A549 treated with CpdA at 1 μM for 4 hours (cell line): ENCODE measurements at places on chromosomes 6 and 20. TPM values are rescaled to one million over a fixed set of nuclear protein-coding genes. Genes with fewer than 3 reads are reported as not detected.

NDRG3 gene
- 20.4 to 23.8 TPM (median 22.1 TPM) in 5 replicates for total RNA-seq

ARMC12 gene
- total RNA-seq = 0.23 to 0.47 TPM (median 0.32 TPM) in 4 of 5 replicates, not detected in the other

PXMP4 gene
- total RNA-seq = 4.3 to 8.1 TPM (median 5.7 TPM) in 5 replicates

NOX3 gene
- not detected in 5 replicates for total RNA-seq

RUNX2 gene
- total RNA-seq = 0.81 to 1.2 TPM (median 1.0 TPM) in 5 replicates

PPP1R16B gene
- 0.09 to 0.14 TPM (median 0.13 TPM) in 5 replicates for total RNA-seq

KCNK5 gene
- 0.99 to 1.4 TPM (median 1.2 TPM) in 5 replicates for total RNA-seq

IL17F gene
- not detected in 5 replicates for total RNA-seq

ADGRF4 gene
- 6.1 to 8.6 TPM (median 6.8 TPM) in 5 replicates for total RNA-seq

OR2H2 gene
- not detected in 5 replicates for total RNA-seq

SLC17A2 gene
- not detected in 5 replicates for total RNA-seq

ULBP3 gene
- total RNA-seq = 3.6 to 4.0 TPM (median 3.7 TPM) in 5 replicates

CTAGE9 gene
- total RNA-seq = not detected in 5 replicates

SAMD10 gene
- not detected in 5 replicates for total RNA-seq

BHLHE23 gene
- total RNA-seq = not detected in 5 replicates

CST9 gene
- not detected in 5 replicates for total RNA-seq

RIMS4 gene
- 1.0 to 1.7 TPM (median 1.6 TPM) in 5 replicates for total RNA-seq

LAMA5 gene
- 251 to 434 TPM (median 357 TPM) in 5 replicates for total RNA-seq

NMBR gene
- total RNA-seq = not detected in 5 replicates

COL19A1 gene
- not detected in 5 replicates for total RNA-seq

ZBTB9 gene
- 11.6 to 12.5 TPM (median 11.7 TPM) in 5 replicates for total RNA-seq

BPIFB2 gene
- total RNA-seq = not detected in 5 replicates

EPB41L1 gene
- total RNA-seq = 52.6 to 63.3 TPM (median 62.2 TPM) in 5 replicates

HLA-DMA gene
- 2.4 to 3.8 TPM (median 3.0 TPM) in 5 replicates for total RNA-seq

SYCP2L gene
- total RNA-seq = 2.8 to 3.6 TPM (median 3.1 TPM) in 5 replicates

RBM38 gene
- 23.1 to 35.8 TPM (median 34.1 TPM) in 5 replicates for total RNA-seq

ZNF337 gene
- 17.0 to 22.0 TPM (median 18.2 TPM) in 5 replicates for total RNA-seq

PTPRK gene
- total RNA-seq = 13.9 to 18.9 TPM (median 16.6 TPM) in 5 replicates

CENPW gene
- total RNA-seq = 34.4 to 45.0 TPM (median 42.2 TPM) in 5 replicates

GTSF1L gene
- not detected in 5 replicates for total RNA-seq

BACH2 gene
- 0.26 to 0.58 TPM (median 0.38 TPM) in 5 replicates for total RNA-seq

PPP1R3G gene
- total RNA-seq = 0.96 to 1.6 TPM (median 1.2 TPM) in 5 replicates

MLN gene
- not detected in 5 replicates for total RNA-seq

FAM83C gene
- 0.03 to 0.06 TPM (median 0.05 TPM) in 3 of 5 replicates, not detected in the others for total RNA-seq

NRSN1 gene
- not detected in 5 replicates for total RNA-seq

CST9L gene
- not detected in 5 replicates for total RNA-seq

MYL9 gene
- total RNA-seq = 13.3 to 24.3 TPM (median 19.1 TPM) in 5 replicates

CFB gene
- total RNA-seq = 1.4 to 3.1 TPM (median 2.1 TPM) in 5 replicates

CTCFL gene
- 0.12 TPM in 1 of 5 replicates, not detected in the others for total RNA-seq

ZNF311 gene
- total RNA-seq = 0.16 to 0.37 TPM (median 0.22 TPM) in 5 replicates

MOXD1 gene
- 1.5 to 2.9 TPM (median 1.6 TPM) in 5 replicates for total RNA-seq

TBX18 gene
- 14.9 to 20.4 TPM (median 18.6 TPM) in 5 replicates for total RNA-seq

LAMP5 gene
- 0.02 to 0.08 TPM in 2 of 5 replicates, not detected in the others for total RNA-seq

LHFPL5 gene
- 0.13 to 0.22 TPM (median 0.16 TPM) in 3 of 5 replicates, not detected in the others for total RNA-seq

CLPSL1 gene
- total RNA-seq = not detected in 5 replicates

NNAT gene
- not detected in 5 replicates for total RNA-seq

SLC17A1 gene
- total RNA-seq = 0.05 TPM in 1 of 5 replicates, not detected in the others

FOXC1 gene
- 7.0 to 9.5 TPM (median 7.8 TPM) in 5 replicates for total RNA-seq

TAGAP gene
- not detected in 5 replicates for total RNA-seq

SPATA25 gene
- total RNA-seq = 0.34 to 0.87 TPM (median 0.70 TPM) in 5 replicates

SNPH gene
- total RNA-seq = 4.0 to 5.6 TPM (median 4.5 TPM) in 5 replicates

PHIP gene
- total RNA-seq = 3.9 to 7.1 TPM (median 5.5 TPM) in 5 replicates
